Purkinje cell (primary cell): ENCODE measurements at places on chromosomes 3 and 15. TPM values are rescaled to one million over a fixed set of nuclear protein-coding genes. Genes with fewer than 3 reads are reported as not detected.

LMAN1L gene
- not detected in 2 replicates for polyA plus RNA-seq

PSTPIP1 gene
- not detected in 2 replicates for polyA plus RNA-seq

ROPN1B gene
- polyA plus RNA-seq = 2.8 and 3.9 TPM in 2 replicates

FEZF2 gene
- 3.8 TPM in 1 of 2 replicates, not detected in the other for polyA plus RNA-seq

ZIC4 gene
- polyA plus RNA-seq = 2.5 and 8.3 TPM in 2 replicates

CPN2 gene
- not detected in 2 replicates for polyA plus RNA-seq

PAQR5 gene
- polyA plus RNA-seq = 0.09 and 0.42 TPM in 2 replicates

SLC22A14 gene
- 0.78 TPM in 1 of 2 replicates, not detected in the other for polyA plus RNA-seq

ZNF660 gene
- polyA plus RNA-seq = 2.2 and 2.9 TPM in 2 replicates

ARNT2 gene
- 6.2 and 11.4 TPM in 2 replicates for polyA plus RNA-seq

EPHA3 gene
- polyA plus RNA-seq = 3.9 and 7.2 TPM in 2 replicates

IL5RA gene
- 0.05 TPM in 1 of 2 replicates, not detected in the other for polyA plus RNA-seq

P3H2 gene
- polyA plus RNA-seq = 0.29 and 2.3 TPM in 2 replicates
